ENCODE measurements at places on chromosomes 11 and 22.
A peak's percentile ranks its signal among the peaks of the same experiment; 100 is the strongest.

DNA sequence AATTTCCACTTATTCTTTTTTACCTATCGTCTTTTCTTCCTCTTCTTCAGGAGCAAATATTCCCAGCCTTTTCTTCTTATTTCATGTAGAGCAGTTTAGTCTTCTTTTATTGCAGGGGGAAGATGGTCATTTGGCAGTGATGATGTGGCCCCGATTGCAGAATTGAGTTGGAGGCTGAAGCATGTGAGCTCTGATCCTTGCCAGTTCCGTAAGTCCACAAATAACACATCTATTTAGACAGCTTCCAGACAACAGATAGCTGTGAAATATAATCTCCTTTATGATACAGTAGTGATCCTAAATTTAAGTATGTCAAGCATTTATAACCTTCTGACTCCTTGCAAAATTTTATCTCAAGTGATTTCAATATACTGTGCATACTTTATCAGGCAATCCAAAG lies 27.5 kb downstream of the REXO2 start:
- DNase-seq, result no peak

DNA sequence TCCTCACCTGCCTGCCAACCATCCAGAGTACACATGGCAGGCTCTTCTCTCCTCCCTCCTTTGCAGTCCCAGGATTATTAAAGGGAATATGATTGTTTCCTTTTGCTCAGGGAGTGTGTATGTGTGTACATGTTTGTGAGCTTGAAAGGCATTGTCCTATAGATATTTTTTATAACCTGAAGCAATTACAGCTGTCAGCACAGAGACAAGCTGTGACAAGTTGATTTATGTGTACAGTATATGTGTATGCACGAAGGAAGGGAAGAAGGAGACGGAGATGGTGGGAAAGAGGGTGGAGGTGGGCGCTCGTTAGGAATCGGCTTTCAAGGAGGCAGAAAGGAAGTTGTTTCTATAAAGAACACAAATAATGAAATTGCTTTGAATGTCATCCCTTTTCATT lies 537.0 kb downstream of the NTM start:
- DNase-seq, result no peak

DNA sequence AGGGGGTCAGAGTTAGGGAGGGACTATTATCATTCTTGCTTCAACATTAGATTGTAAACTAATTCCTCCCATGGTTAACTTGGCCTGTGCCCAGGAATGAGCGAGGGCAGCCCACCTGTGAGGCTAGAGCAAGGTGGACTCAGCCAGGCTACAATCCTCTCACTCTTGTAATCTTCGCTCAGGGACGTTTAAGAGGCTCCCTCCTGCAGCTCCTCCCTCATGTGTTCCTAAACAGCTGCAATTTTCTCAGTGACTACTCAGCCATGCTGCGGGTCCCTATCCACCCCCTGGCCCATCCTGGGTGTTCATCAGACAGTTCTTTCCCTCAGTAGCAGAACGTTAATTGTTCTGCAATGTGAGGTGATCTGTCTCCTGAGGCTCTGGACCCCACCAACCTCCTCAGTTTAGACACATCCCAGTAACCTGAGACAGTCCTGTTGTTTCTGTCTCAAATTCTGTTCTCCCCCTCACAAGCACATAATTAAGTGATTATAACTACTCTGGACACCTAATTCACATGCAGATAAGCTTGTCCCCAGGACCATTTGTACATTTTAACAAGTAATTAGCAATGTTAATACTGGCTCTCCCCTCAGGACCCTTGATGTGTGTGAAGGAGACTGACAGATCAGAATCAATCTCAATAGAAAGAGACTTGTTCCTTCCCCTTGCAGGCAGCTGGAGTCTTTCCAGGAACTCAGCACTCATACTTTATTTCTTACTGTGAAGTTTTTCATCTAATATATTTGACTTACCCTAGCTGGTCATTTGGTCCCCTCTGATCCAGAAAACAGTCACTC lies 337.2 kb upstream of the B3GAT1 start:
- no peak for DNase-seq

DNA sequence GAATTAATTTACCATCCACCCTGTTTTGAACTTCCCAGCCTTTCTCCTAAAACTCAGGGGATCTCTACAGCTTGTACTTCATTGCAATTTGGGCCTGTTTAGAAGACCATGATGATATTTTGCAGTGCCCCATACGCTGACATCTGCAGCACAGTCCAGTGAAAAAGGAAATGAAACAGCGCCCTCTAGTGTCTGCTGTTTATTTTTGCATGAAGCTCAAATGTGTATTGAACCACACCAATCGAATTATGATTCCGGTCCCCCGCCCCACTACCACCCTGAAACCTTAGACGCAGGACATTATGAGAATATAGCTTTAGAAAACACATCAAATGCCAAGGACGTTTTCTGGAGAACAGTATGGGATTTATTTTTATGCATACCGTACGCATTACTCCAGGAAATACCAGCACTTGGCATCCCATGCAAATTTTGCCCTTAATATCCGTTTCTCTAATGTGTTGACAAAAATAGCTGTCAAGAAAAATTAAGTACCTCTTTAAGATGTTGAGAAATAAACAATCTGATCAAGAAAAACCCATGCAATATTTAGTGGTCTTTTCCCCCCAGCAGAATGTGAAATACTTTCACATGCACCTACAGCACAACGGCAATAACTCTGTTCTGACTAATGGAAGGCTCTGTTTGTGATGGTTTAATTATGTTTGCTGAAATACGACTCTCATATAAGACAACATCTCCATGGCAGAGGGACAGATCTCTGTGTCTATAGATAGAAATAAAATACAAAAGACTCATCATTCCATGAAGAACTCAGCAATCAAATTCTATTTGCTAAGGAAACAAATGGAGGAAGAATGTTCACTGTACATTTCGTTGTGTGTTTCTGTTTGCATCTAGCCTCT lies 93.9 kb downstream of the TECTA start:
- DNase-seq, result peak; percentile 35

- no peak for DNase-seq
Measured at GRCh38 chr11:114147375-114148012, 88.0 kb downstream of the ZBTB16 start.

- no peak for DNase-seq
Measured at GRCh38 chr11:95283650-95284049, 52.6 kb upstream of the SESN3 start.

DNA sequence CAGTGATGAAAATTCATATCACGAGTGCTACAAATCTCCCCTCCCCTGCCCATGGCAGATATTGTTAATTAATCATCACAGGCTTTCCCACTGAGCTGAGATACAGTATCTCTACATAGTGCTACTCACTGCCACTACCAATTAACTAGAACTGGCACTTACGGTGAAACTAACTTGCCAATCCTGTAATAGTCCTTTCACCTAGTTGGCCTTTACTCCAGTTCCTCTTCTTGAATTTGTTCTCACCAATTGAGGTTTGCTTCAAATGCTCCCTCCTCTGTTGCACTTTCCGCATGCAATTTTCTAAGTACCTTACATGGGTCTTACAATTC lies 11.9 kb upstream of the PRRG4 start:
- DNase-seq, result no peak

DNA sequence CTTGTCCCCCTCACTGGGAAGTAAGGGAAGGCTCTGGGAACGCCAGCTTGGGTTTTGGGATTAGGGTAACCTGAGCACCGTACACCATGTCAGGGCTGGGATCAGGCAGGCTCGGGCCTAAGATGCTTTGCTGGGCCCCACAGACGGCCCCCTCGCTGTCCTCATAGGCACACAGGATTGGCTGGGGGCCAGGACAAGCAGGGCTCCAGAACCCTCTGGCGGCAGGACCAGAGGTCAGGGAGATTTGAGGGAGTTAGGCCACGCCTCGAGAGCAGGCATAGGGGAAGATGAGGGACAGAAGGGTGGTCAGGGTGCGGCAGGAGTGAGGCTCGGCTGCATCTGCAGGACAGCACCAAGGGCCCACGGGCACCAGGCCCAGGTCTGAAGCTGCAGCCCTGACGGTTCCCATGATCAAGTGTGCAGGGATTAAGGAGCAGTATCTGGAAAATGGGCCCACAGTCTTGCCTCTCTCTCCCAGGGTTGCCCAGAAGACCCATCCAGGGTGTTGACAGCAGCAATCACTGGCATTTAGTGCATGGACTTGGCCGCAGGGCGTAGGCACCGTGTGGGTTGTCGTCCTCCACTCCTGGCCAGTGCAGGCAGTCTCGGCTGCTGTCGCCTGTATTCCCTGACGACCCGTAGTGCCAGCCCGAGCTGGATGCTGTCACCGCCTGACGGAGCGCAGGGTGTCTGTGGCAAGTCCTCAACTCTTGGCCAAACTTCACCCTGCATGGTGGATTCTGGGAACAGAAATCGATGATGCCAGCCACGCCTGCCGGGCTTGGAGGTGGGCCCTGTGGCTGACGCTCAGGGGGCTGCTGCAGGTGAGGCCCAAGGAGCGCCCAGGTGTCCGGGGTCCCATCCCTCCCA lies 15.7 kb upstream of the GNB1L start:
- no peak for DNase-seq

GRCh38 chr11:91979775-91980174 lies 244.8 kb upstream of the FAT3 start:
- DNase-seq, result no peak

DNA sequence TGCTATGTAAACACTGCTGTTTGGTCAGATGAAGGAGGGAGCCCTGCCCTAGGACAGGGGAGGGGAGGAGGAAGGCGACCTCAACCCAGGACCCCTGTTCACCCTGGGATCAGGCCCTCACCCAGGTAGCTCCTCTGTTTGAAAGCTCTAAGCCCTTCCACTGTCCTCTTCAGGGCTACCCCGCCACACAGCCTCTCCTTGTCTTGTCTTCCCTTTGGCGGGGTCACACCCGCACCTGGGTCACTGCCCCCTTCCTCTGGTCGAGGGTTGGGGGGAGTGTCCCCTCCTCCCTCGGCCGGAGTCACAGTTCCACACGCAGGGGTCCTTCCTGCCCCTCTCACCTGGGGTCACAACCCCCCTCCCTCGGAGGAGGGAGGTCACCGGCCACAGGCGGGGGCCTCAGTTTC lies 463 bp upstream of the PTPMT1 start:
- DNase-seq, result no peak

- DNase-seq, result no peak
Measured at GRCh38 chr22:37912171-37912570, 6.1 kb downstream of the MICALL1 start.

DNA sequence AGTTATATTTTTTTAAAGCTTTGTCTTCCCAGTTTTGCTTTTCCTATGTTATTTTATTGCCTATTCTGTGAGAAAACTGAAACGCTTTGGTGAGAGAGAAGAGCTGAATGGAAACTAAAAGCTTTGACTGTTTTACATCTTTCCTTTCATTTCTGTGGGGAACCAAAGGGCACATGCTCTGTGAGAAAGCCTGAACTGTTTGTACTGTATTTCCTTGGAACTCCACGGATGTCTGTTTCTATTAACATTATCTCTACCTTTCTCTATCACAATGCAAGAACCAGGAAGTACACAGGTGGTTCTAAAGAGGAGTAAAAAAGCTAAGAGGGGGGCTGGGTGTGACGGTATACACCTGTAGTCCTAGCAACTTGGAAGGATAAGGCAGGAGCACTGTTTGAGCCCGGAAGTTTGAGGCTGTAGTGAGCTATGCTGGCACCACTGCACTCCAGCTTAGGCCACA lies 43.8 kb downstream of the CELF1 start:
- DNase-seq, result no peak

DNA sequence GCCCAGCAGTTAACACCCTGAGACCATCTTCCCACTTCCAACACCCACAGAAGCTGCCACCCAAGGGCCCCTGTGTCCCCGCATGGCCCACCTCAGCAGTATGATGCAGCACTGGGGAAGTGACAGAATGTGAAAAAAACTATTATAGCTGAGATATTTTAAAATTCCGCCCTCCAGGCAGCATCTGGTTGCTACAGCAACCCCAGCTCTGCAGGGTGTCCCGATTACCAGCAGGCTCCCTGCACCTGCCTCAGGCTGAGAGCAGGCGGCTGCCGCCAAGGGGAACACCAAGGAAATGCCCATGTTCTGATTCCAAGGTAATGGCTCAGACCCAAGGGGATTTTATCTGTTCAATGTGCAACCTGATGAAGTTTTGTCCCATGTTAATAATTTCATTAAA lies 10.5 kb upstream of the TMEM121B start:
- DNase-seq, result no peak

- DNase-seq, result no peak
Measured at GRCh38 chr11:78633516-78634310, 59.0 kb upstream of the NARS2 start.

GRCh38 chr11:76605338-76606074 lies 65.0 kb downstream of the LRRC32 start:
- no peak for DNase-seq

- no peak for DNase-seq
Measured at GRCh38 chr11:115220423-115220822, 283.8 kb downstream of the CADM1 start.

- DNase-seq, result no peak
Measured at GRCh38 chr22:28344918-28345703, 334.5 kb downstream of the TTC28 start.

DNA sequence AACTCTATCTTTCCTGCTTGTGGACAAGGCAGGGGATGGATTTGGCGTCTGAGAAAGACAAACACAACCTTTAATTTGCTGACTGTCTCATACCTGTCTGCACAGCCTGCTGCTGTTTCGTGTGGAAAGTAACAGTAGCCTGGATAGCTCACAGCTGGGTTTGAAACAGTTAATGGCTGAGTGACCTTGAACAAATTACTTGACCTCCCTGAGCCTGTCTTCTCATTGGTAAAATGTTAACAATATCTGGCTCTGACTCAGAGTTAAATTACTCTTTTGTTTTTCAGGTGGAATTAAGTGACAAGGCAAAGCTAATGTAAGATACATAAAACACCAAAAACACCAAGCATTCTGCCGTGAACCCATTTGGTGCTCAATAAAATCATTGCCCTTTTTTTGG lies 41.1 kb upstream of the ADA2 start:
- DNase-seq, result no peak

DNA sequence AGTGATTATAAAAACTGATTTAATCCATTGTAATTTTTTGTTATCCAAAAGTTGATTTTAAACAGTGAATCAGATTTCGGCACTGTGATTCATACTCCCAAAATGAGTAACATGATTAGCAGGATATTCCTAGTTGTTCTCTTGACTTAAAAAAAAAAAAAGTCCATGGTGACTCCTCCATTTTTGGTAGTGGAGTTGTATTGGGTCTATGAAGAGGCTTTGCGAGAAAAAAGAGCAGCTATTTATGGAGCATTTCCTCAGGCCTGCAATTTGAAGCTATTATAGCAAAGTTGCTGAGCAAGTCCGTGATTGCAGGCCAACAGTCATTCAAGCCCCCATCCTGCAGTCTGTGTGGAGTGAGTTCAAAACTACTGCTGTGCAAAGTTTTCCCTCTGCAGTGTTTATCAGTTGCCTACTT lies 28.8 kb downstream of the YAP1 start:
- no peak for DNase-seq

DNA sequence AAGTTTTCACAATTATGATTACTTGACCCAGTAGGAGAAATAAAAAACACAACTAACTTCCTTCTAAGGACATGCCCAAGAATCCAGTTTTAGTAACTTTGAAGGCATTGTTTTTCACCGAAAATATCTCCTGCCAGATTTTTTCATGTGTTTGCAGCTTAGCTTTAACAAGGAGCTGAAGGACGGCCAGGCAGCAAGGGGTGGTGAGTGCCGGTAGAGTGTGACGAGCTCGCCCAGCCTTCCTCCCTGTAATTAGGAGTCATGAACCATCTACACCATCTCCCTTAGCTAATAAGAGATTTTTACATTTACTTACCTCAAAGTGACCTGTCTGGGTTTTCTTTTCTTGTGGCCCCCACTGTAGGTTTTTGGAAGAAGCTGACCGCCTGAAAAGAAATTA lies 72.0 kb downstream of the BMAL1 start:
- DNase-seq, result no peak

- no peak for DNase-seq
Measured at GRCh38 chr11:1839924-1840779, 1.4 kb downstream of the TNNI2 start.

- peak; percentile 61 for DNase-seq
Measured at GRCh38 chr11:7665473-7666291, 7.6 kb downstream of the CYB5R2 start.

Data from stimulated activated CD8-positive, alpha-beta memory T cell treated with anti-CD3 and anti-CD28 coated beads, Interleukin-12 subunit alpha, Interleukin-12 subunit beta, amount 100 ng/mL, for 1 hour (primary cell).